SK-N-MC (cell line): ENCODE measurements at places on chromosomes 2 and 18.

DNA sequence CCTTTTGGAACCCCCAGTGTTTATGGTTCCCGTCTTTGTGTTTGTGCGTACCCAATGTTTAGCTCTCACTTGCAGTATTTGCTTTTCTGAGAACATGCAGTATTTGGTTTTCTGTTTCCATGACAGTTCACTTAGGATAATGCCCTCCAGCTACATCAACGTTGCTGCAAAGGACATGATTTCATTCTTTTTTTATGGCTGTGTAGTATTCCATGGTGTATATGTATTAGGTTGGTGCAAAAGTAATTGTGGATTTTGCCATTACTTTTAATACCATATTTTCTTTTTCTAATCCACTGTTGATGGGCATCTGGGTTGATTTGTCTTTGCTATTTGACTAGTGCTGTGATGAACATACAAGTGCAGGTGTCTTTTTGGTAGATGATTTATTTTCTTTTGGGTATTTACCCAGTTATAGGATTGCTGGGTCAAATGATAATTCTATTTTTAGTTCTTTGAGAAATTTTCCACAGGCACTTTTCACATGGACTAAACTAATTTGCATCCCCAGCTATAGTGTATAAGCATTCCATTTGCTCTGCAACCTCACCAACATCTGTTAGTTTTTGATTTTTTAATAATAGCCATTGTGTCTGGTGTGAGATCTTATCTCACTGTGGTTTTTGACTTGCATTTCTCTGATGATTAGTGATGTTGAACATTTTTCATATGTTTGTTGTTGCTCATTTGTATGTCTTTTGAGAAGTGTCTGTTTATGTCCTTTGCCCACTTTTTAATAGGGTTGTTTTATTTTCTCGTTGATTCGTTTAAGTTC is 63.6 kb downstream of the CERS6 start:
- no peak for DNase-seq

- no peak for DNase-seq
Measured at GRCh38 chr2:23707096-23707495, 219.8 kb downstream of the ATAD2B start.

DNA sequence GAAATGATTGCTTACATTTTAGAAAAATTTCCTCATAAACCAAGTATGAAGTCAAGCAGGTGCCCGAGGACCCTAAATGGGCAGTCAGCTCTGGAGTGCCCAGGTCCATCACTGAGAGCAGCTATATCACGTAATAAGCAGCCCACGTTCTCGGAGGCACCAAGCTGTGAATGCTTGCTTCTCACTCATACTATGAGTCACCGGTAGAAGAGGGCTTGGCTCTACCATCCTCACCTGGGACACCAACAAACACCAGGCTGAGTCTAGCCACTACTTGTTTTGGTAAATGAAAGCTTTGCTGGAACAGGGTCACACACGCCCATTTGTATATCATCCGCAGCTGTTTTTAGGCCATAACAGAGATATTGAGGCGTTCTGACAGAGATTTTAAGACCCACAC is 207.5 kb downstream of the SEPTIN10 start:
- DNase-seq: no peak

- DNase-seq: no peak
Measured at GRCh38 chr2:167733747-167734146, 513.6 kb downstream of the STK39 start.

- DNase-seq: no peak
Measured at GRCh38 chr2:16228951-16229350, 288.6 kb downstream of the MYCN start.

DNA sequence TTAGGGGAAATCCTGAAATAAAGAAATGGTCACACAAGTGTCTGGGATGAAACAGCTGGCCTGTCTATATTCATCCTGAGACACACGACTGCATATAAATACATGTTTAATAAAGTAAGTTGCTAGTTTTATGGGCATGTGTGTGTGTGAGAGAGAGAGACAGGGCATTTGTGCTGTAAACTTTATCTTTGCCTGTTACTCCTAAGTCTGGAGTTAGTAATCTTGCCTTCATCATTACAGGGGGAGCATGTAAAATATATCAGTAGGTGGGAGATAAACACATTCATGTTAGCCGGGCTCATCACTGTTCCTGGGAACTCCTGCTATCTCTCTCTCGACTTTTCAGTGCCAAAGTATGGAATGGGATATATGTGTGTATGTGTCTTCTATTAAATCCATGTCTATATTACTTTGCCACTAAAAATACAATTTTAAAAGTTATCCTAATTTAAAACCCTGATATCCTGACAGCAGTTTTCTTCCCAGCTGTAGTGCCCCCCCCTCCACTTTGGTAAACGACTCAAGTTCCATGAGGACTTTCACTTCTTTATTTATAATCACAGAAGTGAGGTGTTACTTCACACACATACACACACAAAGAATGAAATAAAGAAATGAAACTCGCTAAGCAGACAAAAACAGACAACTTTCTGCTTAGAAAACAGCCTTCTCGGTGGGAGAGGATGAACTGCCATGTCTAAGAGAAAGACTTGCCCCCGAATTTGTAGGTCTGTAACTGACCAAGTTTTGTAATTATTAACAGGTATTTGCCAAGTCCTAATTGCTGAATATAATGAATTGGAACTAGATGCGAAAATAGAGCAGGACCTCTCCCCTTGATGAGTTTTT is 947 bp downstream of the ZEB2 start:
- no peak for DNase-seq

DNA sequence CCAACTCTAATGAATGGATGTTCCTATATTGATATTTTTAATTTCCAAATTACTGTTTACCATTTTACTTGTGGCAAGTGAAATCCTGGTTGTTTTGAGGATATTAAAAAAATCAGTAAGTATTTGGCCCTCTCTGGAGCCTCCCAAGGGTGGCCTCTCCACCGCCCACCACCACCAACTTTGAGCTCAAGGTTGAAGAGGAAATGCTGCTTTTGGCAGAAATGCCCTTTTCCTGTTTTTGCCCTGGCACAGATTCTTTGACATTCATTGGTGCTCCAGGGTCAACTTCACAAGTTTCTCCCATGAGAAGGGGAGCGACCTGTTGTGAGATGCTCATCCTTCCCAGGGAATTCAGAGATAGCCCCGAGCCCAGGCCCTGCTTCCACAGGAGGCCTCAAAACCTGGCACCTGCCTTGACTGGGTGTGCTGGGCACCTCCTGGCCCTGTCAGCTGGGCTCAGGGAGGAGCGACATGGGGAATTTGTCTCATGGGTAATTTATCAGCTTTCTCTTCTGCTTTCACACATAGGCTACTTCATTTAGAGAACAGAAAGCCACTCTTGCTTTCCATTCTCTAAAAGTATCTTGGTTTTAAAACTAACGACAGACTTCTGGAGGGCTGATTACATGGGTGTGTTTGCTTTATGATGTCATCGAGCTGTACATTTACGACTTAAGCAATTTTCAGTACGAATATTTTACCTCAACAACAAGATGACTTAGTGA is 6.9 kb downstream of the CD8A start:
- DNase-seq: no peak

- no peak for DNase-seq
Measured at GRCh38 chr2:235677937-235678336, 184.1 kb downstream of the AGAP1 start.

GRCh38 chr18:21242141-21242779 is at the start of gene GREB1L:
Gene GREB1L (plus strand): TSS chr18:21242232. CDS start chr18:21383519, 141,287 bp downstream.
- DNase-seq: no peak

DNA sequence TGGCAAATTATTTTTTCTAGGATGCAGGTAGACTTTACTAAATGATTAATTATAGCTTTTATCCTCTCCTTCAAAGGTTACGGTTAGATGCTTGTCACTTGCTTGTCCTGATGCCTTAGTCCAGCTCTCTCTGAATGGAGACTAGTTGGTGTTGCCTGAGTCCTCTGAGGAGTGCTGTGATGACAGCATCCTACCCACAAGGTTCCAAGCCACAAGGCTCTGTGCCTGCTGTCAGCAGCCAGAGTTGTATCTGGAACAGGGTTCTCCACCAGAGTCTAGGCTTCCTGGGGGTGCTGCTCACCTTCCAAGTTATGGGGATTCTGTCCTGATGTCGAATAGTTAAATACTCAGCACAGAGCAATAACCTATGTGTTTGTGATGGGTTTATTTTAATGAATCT is 125.7 kb downstream of the GALNT1 start:
- no peak for DNase-seq

- DNase-seq: no peak
Measured at GRCh38 chr2:231326404-231326803, 69.1 kb upstream of the B3GNT7 start.

- DNase-seq: no peak
Measured at GRCh38 chr2:201973305-201973928, 60.2 kb upstream of the FZD7 start.

DNA sequence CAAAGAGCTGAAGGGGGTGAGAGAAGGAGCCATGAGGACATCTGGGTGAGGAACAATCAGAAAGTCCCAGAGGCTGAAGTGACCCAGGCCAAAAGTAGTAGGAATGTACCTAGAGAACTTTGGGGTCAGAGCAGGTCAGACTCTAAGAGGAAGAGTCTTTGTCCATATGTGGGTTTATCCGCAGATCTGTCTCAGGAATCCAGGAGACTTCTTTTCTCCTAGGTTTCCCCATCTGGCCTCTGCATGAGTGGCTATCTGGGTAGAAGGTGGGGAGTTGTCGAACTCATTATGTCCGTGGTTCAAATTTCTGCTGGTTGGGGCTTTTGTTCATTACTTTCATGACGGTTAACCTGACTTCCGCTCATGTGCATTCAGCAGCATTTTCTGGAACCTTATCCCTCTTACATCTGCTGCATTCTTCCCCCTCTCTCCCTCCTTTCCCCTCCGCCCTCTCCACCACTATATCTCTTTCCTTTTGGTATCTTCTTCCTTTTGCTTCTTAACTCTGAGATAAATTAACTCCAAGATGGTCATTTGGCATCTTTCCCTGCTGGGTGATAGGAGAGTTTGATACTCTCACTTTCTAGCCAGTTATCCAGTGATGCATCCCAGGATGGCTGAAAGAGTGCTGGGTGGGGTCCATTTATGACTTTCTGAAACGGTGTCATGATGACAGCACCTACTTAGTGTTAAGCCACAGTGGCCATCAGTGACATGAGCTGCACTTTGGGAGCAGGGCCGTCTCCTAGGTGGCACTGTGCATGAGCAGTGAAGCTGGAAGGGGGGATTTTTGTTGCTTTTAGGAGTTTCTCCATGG is 2.1 kb downstream of the LIPG start:
- DNase-seq: no peak

GRCh38 chr2:16203691-16204090 is 263.3 kb downstream of the MYCN start:
- no peak for DNase-seq

DNA sequence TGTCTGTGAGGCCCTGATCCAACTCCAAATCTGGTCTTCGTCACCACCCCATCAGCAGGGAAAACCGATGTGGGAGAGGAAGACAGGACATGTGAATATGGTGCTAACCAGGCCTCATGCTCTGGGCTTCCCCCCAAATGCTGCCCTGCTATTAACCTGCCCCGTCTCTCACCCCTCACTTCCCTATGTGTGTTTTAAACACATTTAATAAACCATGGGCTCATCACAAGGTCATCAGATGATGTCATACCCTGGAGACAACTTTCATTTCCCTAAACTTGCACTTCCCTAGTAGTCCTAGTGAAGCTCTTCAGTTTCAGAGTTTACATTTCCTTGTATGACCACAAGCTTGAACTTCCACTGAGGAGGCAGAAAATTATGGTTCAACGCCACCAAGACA is 49.9 kb downstream of the CD8B2 start:
- no peak for DNase-seq

DNA sequence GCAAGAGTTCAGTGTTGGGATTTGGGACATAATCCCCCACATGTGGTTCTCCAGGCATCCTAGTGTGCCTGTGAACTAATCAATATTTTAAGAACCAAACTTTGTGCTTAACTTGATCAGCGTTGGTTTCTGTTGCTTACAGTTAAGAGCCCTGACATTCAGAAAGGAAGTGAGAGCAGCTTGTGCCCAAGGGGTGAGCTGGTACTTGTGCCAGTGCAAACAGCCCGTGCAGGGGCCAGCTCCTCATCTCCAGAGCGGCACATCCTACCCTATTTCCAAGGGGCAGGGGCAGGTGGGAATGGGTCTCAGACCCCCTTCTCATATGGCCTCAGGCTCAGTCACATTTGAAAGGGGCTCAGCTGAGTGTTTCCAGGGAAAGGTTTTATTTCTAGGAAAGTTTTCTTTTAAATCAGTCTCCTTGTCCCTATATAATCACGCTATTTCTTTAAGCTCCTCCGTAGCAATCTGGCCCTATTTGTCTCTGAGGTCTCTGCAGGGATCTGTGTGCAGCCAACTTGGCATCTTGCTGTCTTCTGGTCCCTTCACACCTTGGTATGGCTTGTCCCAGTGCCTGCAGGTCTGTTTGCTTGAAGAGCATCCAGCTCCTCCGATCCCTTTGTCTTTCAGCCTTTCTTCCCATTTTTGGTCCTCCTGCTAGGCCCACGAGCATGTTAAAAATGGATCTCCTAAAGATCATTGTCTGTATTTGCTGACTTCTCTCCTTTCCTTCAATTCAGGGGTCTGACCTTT is 358.9 kb downstream of the HRH4 start:
- no peak for DNase-seq

GRCh38 chr18:40832362-40832761 is 1122.7 kb upstream of the PIK3C3 start:
- no peak for DNase-seq
